CD4-positive, alpha-beta T cell treated with Interleukin-2 at 100 ng/mL for 4 hours (primary cell): ENCODE measurements at places on chromosomes 6 and 20.

DNA sequence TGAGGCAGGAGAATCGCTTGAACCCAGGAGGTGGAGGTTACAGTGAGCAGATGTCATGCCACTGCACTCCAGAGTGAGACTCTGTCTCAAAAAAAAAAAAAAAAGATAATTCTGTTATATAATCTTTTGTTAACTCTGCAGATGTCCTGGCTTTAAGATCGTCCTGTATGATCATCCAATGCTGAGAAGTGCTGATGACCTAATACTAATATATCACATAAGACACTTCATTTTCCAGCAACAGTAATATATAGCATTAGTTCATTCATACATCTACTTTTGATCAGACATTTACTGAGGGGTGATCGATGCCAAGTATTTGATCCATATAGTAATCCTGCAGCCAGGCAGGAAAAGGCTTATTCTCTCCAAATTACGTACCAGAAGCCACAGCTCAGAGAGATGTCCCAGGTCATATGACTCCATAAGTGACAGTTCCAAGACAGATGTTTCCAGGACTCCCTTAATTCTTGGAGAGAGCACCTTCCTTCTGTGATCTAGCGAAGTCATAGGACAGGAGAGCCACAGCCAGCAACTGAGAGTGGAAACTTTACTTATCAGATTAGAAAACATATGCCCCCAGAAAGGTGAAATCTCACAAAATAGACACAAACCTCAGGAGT lies 60.7 kb downstream of the SHLD1 start:
- DNase-seq = no peak

GRCh38 chr6:111803804-111804203 lies 69.4 kb downstream of the FYN start:
- no peak for DNase-seq

- DNase-seq = no peak
Observed at GRCh38 chr20:38426006-38426897, 8.9 kb downstream of the SNHG17 start.

DNA sequence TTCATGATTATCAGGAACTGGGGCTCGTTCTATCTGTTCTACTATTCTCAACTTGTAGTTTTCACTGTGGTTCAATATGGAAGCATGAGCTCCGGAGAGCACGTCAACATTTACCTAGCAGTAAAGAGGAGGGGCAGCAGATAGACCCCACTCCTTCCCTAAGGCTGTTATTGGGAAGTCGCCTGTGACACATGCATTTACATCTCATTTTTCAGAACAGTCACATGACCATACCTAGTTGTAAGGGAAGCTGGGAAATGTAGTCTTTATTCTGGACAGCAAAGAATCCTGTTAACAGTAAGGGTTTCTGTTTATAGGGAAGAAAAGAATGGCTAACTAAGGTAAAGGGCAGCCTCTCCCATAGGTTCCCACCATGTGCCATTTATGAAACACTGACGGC lies 158.3 kb downstream of the ZFP64 start:
- DNase-seq = no peak

- no peak for DNase-seq
Observed at GRCh38 chr6:105757512-105758200, 328.5 kb upstream of the PRDM1 start.

GRCh38 chr6:99066044-99066443 lies 118.3 kb upstream of the FBXL4 start:
- DNase-seq = no peak

- DNase-seq = no peak
Observed at GRCh38 chr6:128271527-128271926, 248.9 kb downstream of the PTPRK start.

GRCh38 chr6:69632932-69633331 lies 163.9 kb downstream of the LMBRD1 start:
- no peak for DNase-seq
